NCI-H1694 (cell line): ENCODE measurements at places on chromosomes 16 and 17.

- DNase-seq = no peak
These were observed 29.8 kb downstream of the LAT start for GRCh38 chr16:29014561-29015069.

DNA sequence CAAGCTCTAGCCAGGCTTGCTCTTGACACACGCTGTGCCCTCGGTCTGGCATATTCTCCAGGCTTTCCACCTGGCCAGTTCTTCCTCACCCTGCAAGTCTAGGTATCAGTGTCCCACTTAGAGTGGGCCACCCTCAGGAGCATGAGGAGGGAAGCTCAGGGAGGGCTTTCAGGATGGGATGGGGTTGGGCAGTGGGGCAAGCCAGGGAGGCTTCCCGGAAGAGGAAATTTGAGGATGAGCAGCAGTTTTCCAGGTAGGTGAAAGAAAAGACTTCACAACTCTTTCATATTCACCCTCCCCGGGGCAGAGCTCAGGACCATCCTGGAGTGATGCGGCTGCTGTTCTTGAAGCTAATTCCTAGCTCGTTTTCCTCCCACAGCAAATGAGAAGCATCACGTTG, 14.5 kb upstream of the LDHD start:
- no peak for DNase-seq

GRCh38 chr16:19808061-19808641, 76.5 kb downstream of the GPRC5B start:
- DNase-seq = no peak

DNA sequence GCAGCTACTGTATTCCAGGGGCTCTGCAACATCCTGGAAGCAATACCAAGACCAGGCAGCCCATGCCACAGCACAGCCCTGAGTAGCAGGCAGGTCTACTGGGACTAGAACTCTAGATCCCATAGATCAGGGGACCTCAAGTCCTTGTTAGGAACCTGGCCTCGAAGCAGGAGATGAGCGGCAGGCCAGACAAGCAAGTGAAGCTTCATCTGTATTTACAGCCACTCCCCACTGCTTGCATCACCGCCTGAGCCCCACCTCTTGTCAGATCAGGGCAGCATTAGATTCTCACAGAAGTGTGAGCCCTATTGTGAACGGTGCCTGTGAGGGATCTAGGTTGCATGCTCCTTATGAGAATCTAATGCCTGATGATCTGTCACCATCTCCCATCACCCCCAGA, 295.7 kb upstream of the TNRC6C start:
- no peak for DNase-seq

DNA sequence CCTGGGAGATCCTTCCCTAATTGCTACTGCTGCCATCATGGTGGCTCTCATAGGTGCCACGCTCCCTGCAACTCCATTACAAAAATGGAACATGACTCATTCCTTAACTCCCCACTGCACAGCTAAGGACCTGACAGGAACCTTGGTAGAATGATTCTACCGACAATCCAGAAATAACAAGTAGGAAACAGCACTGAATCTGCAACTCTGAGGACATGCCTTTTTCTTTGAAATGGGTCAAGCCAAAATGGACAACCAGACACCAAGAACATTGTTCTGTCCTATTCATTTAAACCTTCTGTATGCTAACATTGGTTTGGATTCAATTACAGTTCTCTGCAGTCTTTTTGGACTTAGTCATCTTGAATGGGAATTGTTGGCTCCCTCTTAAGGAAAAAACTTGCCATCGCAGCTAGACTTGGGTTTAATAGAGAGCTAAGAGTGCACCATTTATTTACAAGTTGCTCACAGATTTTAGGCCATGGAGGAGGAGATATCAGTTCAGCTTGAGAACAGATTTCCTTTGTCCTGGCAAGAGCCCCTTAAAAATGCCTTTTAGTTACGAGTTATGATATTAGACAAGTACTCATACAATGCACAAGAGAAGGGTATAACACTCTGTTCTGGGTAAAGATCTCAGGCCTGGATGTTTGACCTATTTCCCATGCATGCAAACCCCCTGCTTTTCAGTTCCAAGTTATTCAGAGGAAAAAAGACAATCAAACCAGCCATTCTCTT, 20.9 kb upstream of the NSRP1 start:
- DNase-seq = peak; percentile 37

DNA sequence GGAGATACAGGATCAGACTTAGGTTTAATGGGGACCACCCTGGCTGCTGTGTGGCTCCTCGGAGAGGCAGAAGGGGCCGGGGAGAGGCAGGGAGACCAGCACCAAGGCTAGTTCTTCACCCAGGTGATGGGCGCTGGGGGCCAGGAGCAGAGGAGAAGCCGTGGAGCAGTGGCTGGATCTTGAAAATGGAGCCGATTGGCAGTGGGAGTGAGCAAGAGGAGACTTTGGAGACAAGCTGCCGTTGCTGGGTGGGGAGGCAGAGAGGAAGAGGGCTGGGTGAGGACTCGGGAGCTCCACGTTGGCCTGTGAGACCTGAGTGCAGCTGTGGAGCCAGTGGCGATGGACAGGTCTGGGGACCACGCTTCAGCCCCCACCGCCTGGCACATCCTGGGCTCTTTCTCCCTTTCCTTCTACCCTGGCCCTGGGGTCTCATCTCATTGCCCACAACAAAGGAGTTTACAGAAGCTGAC, 9.0 kb downstream of the RAB11FIP4 start:
- DNase-seq = no peak

DNA sequence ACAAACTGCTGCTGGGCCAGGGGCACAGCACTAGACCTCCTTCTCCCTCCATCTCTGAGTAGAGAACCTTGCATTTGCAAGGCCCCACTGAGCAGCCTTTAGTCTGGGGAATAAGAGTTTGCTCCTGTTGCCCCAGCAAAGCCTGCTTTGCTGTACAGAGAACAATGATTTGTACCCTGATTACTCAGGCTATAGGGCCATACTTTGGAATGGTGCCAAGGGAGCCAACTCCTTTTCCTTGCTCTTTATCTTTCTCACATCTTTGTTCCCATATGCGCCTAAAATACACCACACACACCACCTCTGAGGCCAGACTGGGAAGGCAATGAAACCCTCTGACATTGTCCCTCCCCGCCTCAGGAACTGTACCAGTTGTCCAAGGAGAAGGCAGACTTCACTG, 21.2 kb downstream of the LIG3 start:
- no peak for DNase-seq

GRCh38 chr16:69193855-69194254, 6.9 kb downstream of the SNTB2 start:
- no peak for DNase-seq

DNA sequence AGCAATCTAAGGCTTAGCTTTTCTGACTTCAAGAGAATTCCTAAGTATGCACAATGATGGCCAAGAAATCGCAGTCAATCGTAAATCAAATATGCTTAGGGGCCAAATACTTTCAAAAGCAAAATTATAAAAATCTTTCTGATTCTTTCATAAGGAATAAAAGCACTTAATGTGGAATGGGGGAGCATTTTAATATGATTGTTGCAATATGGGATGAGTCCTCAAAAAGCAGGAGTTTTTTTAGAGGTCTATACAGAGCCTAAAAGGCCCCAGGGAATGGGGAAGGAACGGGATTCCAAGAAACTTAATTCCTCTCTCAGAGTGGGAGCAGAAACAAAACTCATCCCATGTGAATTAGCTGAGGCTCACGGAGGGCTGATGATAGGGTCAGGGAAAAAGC, 14.7 kb upstream of the SLC39A11 start:
- no peak for DNase-seq

GRCh38 chr17:66255527-66255971, 26.3 kb upstream of the APOH start:
- DNase-seq = no peak

DNA sequence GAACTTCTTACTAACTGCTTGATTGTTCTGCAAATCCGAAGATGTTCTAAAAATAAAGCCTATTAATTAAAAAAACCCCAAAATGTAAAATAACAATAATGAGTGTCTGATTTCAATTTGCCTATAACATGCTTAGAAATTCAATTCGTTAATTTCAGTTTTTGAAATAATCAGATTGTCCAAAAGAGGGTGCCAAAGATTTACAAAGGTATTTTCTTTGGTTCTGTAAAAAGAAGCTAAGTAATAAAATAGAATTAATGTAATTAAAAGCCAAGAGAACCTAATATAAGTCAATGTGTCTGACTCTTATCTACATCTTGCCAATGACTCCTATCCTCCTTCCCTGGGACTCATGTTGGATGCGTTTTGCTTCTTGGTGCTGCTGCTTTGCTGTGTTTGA, 75.0 kb upstream of the CPHXL start:
- peak; percentile 23 for DNase-seq

- no peak for DNase-seq
These were observed 32.0 kb downstream of the CDH13 start for GRCh38 chr16:82658796-82659195.

GRCh38 chr17:62722625-62723024, 85.5 kb downstream of the MARCHF10 start:
- DNase-seq = no peak

DNA sequence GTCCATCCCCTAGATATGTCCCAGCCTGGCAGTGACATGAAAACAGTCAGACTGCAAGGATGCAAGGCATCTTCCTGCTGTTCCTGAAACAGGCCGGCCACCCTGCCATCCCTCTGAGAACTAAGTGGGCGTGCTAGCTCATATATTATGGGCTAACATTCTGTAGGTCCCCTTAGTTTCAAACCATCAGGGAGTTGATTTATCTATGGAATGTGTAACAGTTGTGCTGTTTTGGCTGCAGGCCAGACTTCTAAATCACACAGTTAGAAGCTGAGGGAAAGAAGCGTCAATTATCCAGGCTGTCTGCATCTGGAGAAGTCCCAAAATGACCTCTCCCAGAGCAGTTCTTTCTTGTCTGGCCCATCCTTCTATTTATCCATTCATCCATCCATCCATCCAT, 102.7 kb upstream of the DNAH9 start:
- no peak for DNase-seq

DNA sequence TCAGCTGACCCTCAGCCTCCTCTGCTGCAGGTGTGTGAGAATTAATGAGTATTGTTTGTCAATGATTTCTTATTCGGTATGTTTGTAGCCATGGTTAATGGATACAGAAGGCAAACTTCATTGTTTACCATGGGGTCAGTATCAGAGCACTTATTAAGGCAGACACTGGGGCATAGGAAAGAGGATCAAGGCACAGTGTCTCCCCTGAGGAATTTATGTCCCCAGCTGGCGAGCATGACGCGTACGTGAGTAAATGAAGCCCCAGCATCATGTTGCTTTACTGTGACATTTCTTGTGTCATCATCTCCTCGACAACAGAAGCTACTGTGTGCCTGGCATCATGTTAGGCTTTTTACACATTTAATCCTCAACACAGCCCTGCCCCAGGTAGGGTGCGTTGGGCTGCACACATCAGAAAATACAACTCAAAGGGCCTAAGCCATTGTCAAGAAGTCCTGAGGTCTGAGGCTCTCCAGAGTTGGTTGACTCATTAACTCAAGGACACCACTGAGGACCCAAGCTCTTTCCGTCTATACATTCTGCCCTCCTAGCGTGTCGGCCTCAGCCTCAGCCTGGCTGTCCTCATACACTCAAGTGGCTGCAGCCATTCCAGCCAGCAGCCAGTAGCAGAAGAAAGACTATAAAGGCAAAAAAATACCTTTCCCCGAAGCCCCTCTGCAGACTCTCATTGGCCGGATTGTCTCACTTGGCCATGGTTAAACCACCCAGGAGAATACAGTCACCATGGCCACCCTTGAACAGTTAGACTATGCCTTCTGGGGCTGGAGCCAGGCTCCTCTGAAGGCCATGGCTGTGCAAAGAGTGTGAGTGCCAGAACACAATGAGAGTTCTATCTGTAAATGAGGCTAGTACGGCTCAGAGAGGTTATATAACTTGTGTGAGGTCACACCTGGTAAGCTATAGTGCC, 13.9 kb upstream of the ZCCHC14 start:
- no peak for DNase-seq

DNA sequence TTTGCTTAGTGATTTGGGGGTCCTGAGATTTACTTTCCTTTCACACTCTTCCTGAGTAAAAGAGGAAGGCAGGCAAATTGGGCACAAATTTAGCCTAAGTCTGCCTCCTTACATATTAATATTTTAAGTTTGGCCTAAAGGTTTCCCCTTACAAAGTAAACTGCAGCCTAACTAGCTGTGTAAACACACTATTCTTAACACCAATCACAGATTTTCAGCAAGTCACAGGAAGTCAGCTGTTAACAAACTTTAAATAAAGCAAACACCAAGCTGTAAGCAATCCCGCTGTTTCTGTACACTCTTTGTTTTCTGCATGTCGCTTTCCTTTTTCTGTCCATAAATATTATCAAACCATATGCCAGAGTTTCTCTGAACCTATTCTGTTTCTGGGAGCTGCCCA, 45.1 kb upstream of the ABCC11 start:
- DNase-seq = no peak

- DNase-seq = no peak
These were observed 76.3 kb downstream of the KSR1 start for GRCh38 chr17:27532269-27533263.

DNA sequence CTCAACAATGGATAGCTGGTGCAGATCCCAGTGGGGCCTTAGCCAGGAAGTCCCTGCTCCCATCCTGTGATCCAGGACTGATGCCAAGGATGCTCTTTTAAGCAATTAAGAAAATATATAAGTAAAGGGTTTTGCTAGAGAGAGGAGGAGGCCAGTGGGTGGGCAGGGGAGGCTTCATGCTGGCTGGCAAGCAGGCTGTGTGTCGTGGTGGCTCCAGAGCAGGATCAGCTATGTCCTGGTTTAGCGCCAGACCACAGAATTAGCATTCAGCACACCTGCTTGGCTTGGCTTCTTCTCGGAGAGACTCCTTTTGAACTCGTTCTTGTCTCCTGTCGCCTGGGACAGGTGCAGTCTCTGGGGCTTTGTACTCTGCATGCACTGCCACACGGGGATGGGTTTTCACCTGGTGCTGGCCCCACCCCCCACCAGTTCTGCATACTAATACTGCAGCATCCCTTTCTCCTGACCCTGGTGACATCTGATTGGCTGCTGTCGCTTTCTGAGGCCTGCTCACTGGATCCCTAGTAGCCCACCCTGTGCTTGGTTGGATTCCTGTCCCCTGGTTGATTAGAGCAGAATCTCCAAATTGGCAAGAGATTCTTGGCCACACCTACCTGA, 66.1 kb downstream of the PLD6 start:
- DNase-seq = no peak
